HT1080 (cell line): ENCODE measurements at places on chromosomes 3 and 15. TPM values are rescaled to one million over a fixed set of nuclear protein-coding genes. Genes with fewer than 3 reads are reported as not detected.

DNA sequence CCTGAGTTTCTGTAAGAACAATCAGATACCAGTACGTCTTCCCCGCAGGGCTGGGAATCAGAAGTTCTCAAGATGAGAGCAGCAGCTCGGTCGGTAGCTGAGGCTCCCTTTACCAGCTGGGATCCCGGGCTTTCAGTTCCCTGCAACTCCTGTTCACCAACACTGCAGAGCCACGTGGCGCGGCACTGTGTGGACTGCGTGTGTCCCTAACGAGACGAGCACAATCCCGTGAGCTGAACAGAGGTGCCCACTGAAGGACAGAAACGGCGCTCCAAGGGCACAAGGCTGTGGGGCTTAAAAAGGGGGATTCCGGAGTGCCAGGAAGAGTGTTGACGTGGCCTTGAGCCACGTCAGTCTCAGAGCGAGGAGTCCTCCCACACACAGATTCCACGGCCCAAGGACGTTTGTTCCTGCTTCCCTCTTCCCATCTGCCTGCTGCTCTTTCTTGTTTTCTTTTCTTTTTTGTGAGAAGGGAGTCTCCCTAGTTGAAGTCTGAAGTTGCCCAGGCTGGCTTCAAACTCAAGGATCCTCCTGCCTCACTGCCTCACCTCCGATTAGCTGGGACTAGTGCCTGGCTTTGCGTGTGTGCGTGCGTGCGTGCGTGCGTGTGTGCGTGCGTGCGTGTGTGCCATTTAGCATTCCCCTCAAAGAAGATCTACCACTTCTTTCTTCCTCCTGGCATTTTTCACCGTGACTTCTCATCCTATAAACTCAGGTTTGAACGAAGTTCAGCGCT lies 37.1 kb upstream of the RPL35A start:
- DNase-seq: no peak

Gene CCR4
- total RNA-seq: not detected in 2 replicates

Gene APBA2
- 44.5 and 50.8 TPM in 2 replicates for total RNA-seq

DNA sequence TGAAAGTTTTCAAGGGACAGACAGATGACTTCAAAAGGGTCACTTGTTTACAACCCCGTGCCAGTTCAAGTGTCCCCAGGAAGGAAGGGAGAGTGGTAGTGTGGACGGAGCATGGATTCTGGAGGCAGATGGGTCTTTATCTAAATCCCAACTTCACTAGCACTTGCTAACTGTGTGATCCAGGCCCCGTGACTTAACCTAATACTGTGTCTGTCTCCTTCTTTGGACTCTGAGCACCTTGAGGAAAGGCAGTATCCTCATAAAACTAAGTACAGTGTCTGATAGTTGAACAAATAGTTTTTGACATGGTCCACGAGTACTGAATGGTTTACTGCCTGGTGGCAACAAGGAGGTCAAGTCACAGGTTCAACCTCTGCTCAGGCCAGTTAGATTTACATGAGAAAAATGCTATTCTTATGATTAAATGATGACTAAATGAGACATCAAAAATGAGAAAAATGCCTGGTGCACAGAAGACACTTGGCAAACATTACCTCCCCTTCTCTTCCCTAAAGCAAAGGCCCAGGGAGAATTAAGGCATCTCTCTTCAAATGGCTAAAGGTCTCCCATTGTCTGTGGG lies 48.9 kb downstream of the ABCC5 start:
- no peak for DNase-seq

DNA sequence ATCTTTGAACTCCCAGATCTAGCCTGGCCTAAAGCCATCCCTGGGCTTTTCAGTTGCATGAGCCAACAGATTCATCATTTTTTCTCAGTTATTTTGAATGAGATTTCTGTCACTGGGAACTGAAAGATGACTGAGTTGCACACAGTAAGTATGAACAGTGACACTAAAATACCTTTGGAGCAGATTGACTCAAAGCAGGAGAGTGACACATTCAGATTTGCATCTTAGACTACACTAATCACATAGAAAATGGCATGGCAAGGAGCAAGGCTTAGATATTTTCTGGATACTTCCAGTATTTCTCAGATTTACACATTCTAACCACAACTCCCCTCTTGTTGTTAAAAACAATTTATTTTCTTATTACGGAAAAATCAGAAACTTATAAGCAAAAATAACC lies 32.8 kb downstream of the SEC62 start:
- no peak for DNase-seq

Gene SEMA3F
- total RNA-seq: 45.7 and 48.6 TPM in 2 replicates

Gene CTXND1
- total RNA-seq: 0.07 TPM in 1 of 2 replicates, not detected in the other

- peak; percentile 37 for DNase-seq
These were observed 1.0 kb upstream of the ARIH1 start for GRCh38 chr15:72472992-72473610.

- no peak for DNase-seq
These were observed 105.9 kb downstream of the LMLN start for GRCh38 chr3:198065897-198066296.

GRCh38 chr15:99167640-99168039 lies 62.8 kb downstream of the SYNM start:
- DNase-seq: no peak

GRCh38 chr15:96326328-96327154 lies 4.0 kb upstream of the NR2F2 start:
- peak; percentile 53 for DNase-seq

Gene LRRC2
- total RNA-seq: 0.19 and 0.20 TPM in 2 replicates

DNA sequence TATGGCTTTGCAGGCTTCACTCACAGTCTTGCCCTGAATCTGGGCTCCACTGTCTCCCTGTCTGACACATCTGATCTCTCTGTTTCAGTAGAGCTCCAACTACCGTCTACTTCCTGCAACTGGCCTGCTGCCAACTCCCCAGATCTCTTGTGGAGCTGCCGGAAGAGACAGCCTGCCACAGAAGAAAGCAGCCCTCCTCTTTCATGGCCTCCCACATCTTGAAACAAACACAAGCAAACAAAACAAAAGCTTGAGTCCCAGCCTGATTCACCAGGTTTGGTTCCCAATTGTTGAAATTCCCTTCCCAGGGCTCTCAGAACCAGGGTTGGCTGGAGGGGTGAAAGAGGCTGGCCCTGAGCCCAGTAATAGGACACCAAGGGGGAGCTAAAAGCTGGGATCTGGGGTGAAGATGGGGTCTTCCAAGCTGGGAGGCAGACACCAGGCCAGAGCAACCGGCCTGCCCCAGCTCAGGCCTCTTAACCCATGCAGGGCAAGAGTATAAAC lies 55.3 kb upstream of the CA12 start:
- peak; percentile 76 for DNase-seq

Gene LXN
- not detected in 2 replicates for total RNA-seq

Gene ALG3
- total RNA-seq: 93.3 and 146 TPM in 2 replicates

Gene ADAMTSL3
- 0.03 TPM in 1 of 2 replicates, not detected in the other for total RNA-seq

Gene CCR1
- total RNA-seq: 0.19 and 0.27 TPM in 2 replicates

Gene SNAPC5
- total RNA-seq: 15.6 and 19.4 TPM in 2 replicates

DNA sequence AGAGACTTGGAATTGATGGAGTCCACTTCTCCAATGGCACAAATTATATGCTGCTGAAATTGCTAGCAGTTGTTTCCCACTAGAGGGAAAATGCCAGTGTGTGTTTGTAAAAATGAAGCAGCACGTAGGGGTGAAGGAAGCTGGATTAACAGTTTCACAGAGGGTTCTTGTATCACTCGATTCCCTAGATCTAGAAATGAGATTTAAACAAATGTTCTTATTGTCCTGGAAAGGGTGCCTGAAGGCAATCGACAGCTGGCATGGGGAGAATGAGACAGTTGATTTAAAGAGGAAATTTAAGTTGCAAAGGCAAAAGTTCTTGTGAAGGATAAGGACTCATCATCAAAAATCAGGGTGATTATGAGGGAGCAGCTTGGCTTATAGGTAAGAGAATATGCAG lies 234.8 kb upstream of the ARPP21 start:
- DNase-seq: no peak

GRCh38 chr3:166455744-166456143 lies 618.5 kb upstream of the BCHE start:
- DNase-seq: peak; percentile 60

- DNase-seq: peak; percentile 50
These were observed 634.1 kb downstream of the RBMS3 start for GRCh38 chr3:29914861-29915524.

Gene IQCH
- 3.5 and 5.0 TPM in 2 replicates for total RNA-seq

DNA sequence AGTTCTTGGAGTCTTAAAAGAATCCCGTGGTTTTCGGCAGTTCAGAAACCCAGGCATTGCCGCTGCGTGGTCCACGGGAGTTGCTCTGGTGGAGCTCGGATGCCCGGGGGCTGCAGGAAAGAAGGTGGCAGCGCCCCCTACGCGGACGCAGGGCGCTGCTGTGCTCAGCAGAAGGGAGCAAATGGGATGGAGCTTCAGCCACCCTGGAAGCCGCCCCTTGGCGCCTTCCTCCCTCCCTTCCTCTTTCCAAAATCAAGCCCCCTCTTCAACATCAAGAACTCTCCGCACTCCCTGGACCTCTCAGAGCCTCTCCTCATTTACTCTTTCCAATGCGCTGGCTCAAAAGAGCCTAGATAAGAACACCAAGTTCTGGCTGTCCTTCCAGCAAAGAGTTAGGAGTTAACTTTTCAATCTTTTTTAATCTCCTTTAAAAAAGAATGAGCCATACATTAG lies 880 bp upstream of the CHRNA7 start:
- DNase-seq: peak; percentile 8

DNA sequence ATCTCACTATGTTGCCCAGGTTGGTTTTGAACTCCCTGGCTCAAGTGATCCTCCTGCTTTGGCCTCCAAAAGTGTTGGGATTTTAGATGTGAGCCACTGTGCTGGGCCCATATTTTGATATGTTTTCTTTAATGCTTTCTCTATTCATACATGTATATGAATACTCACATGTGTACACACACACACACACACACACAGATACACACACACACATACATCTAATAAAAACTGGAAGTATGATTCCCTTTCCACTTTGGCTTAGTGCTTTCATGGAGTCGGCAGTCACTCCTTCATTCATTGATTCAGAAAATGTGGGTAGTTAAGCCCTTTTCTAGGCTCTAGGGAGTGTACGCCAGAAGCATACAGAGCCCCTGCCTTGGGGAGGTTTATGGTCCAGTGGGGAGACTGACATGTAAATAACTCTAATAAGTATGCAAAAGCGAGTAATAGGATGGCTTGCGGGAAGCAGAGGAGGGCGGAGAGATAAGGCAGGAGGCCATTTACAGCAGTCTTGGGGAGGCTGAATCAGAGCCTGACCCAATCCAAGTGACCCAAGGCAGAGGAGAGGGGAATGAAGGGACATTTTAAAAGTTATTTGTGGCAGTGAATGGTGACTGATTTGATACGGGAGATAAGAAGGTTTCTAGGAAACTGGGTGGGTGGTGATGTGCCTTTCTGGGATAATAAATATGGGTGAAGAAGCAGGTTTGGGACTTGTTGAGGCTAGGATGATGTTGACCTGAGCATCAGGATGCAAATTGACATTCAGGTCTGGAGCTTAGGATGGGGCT lies 32.5 kb upstream of the TATDN2 start:
- DNase-seq: no peak

Gene C2CD4B
- not detected in 2 replicates for total RNA-seq

Gene HHATL
- not detected in 2 replicates for total RNA-seq

Gene MAGI1
- 12.4 and 15.2 TPM in 2 replicates for total RNA-seq

GRCh38 chr3:192917028-192917403 lies 640 bp downstream of the MB21D2 start:
- DNase-seq: peak; percentile 71

- DNase-seq: no peak
These were observed 50.4 kb downstream of the RBM15B start for GRCh38 chr3:51441282-51442030.

DNA sequence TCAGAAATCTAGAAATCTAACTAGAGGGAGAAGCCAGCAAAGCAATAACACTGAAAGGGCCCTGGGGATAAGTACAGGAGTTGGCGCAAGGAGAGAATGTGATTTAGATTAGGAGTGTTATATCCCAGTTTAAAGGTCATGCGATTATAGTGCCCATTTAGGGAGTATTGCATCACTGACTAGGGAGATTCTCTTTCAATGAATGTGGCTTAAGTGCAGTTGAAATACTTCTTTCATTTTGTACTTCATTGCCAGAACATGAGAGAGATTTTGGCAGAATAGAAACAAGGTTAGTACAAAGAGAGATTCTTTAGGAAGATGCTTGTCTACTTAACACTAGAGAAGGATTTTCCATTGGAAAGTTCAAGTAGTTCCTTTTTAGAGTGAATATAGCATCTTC lies 13.9 kb downstream of the ROBO2 start:
- DNase-seq: no peak

Gene TTLL13
- total RNA-seq: not detected in 2 replicates

GRCh38 chr3:49013738-49014660 lies 4.4 kb downstream of the DALRD3 start:
- no peak for DNase-seq

Gene EFCC1
- total RNA-seq: not detected in 2 replicates

Gene SERPINI2
- not detected in 2 replicates for total RNA-seq

DNA sequence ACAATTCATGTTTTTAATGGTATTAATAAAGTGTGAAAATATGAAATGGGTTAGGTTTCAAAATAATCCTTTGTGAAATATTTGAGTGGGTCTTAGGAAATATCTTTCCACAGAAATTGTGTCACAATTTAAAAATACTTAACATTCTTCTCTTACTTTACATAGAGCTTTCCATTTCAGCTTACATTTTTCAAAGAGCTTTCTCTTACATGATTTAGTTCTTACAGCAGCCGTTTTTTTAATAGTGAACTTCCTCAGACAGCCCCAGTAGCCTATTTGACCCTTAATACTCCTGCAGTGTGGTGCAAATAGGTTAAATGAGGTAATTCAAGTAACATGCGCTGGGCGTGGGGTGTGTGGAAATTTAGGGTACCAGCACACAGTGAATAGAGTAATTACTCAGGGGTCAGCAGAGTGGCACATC lies 21.8 kb downstream of the P2RY12 start:
- DNase-seq: no peak

DNA sequence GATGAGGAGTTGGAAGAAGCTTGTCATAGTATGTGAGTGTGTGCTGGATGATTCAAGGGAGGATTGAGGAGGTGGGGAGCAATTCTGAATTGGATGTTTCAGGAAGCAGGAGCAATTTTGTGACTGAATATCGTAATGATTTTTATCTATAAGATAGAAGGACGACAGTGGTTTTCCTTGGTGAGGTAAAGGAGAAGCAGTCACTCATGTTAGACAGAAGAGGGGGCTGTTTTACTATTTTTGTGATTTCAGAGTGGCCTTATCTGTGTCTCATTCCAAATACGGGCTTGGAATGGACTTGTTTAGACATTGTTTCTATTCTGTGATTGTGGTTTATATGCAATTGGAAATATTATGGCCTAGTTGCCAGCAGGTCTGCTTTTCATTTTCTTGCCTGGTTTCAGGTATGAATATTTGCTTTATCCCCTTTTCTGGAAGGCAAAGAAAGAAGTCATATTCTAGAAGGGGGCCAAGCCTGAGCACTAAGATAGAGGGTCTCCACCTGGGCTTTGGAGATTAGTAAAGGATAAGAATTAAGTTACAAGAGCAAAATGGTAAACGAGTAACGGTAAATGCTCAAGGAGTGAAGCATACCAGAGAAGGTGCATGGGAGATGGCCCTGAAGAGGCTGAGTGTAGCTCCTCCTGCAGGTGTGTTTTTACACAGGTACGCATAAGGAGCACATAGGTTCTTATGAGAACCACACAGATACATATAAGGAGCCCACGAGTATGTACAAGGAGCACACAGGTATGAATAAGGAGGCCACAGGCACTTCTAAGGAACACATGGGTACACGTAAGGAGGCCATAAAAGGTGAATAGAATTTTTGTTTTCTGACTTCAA lies 124.6 kb upstream of the KCNAB1 start:
- peak; percentile 48 for DNase-seq

Gene LRRK1
- total RNA-seq: 9.9 and 12.4 TPM in 2 replicates

- DNase-seq: no peak
These were observed 87.1 kb downstream of the WDR76 start for GRCh38 chr15:43913941-43914340.
